Activated CD4-positive, alpha-beta T cell treated with anti-CD3 and anti-CD28 coated beads for 36 hours (primary cell): ENCODE measurements at places on chromosomes 3 and 15. TPM values are rescaled to one million over a fixed set of nuclear protein-coding genes. Genes with fewer than 3 reads are reported as not detected.

- DNase-seq, result peak; percentile 17
Observed at GRCh38 chr3:10835406-10835805, 19.4 kb downstream of the SLC6A11 start.

GRCh38 chr3:195802795-195803194 lies 8.9 kb downstream of the MUC4 start:
- DNase-seq, result no peak

GRCh38 chr3:128271536-128272332 lies 118.5 kb downstream of the EEFSEC start:
- DNase-seq, result no peak

DNA sequence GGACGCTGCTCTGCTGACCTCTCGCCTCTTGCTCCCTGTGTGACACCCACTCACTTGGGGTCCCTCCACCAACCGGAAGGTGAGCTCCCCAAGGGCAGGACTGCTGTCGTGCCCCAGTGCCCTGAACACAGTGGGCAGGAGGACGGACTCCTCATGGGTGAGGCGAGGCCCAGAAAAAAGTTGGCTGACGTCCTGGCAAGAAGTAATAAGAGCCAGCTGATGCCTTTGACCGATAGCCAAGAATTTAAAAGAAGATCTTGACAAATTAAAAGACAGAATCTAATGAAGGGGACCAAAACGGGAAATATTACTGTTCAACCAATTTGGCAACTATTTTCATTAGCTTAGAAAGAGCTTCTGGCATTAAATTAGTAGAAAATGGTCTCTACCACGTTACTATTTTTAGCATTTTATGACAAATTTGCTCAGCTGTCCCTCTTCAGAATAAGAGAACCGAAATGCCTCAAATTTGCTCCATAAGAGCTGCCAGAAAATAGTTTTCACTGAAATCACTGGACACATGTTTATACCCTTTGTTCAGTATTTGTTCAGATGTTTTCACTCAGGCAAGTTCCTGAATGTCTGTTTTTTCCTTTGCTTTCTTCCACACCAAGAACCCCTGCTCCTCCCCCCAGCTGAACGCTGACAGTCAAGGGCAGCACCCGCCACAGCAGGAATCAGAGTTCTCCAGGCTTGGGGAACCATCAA lies 60.5 kb downstream of the XXYLT1 start:
- DNase-seq, result no peak

DNA sequence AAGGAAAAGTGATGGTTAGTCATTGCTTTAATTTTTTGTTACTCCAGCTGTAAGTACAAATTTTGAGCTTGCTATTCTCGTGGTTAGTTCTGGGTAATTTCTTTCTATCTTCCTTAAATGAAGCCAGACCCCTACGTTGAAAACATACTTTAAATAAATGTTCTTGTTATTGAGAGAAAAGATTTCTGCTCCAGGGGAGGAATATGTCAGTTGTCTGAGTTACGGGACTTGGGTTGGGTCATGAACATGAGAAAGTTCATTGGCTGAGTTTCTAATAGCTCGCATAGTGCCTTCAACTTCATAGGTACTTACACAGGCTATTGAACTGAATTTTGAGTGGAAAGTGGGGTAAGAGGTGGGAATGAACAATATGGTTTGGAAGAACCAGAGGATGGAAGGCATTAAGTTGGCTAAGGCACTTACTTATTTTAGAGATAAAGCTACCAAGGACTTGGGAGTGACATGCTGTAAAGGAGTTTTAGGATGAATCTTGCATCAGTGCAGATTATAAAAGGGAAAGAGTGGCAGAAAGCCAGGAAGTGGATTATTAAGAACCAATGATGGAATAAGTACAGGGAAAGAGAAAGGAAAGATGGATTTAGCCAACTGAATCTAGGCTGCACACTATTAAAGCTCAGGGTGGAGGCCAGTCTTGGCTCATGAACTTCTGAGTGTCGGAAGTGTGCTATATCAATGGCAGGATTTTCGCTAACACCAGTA lies 1.4 kb downstream of the RPSA start:
- no peak for DNase-seq

GRCh38 chr3:52210550-52211046 lies 12.6 kb downstream of the ALAS1 start:
- no peak for DNase-seq

DNA sequence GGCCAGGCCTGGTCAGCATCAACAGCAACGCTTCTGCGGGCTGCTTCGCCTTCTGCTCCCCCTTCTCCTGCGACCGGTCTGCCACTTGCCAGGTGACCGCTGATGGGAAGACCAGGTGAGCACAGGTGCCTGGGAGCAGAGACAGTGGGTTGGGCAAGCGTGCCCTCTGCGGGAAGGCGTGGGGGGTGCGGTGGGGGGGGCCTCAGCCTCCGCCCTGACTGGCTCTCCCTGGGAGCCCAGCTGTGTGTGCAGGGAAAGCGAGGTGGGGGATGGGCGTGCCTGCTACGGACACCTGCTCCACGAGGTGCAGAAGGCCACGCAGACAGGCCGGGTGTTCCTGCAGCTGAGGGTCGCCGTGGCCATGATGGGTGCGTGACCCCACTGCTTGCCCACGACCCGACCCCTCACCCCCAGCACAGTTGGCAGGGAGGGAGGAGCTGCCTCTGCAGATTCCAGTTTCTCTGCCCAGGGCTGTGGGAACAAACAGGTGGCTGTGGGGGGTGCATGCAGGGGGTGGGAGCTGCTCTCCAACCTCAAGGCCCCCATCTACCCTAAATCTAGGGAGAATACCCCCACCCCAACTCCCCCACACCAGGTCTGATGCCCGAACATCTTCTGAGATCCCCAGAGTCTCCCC lies 8.8 kb downstream of the STAB1 start:
- no peak for DNase-seq

- no peak for DNase-seq
Observed at GRCh38 chr3:100107221-100107814, 7.0 kb downstream of the FILIP1L start.

DNA sequence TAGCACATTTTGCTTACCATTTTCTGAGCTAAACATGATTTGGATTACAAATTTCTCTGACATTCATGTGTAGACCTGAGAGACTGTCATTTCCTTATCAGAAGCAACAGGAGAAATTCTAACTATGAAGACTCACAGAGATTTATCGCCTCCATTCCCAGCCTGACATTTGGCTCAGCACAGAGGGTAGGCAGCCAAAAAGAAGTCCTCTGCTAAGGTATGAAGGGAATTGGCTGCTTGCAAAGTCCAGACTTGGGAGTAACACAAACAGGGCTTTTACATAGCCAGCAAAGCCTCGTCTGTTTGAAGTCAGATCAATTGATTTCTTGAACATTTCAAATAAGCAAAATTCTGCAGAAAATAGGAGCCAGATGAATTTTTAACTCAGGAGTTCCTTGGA lies 57.0 kb upstream of the CMSS1 start:
- no peak for DNase-seq

DNA sequence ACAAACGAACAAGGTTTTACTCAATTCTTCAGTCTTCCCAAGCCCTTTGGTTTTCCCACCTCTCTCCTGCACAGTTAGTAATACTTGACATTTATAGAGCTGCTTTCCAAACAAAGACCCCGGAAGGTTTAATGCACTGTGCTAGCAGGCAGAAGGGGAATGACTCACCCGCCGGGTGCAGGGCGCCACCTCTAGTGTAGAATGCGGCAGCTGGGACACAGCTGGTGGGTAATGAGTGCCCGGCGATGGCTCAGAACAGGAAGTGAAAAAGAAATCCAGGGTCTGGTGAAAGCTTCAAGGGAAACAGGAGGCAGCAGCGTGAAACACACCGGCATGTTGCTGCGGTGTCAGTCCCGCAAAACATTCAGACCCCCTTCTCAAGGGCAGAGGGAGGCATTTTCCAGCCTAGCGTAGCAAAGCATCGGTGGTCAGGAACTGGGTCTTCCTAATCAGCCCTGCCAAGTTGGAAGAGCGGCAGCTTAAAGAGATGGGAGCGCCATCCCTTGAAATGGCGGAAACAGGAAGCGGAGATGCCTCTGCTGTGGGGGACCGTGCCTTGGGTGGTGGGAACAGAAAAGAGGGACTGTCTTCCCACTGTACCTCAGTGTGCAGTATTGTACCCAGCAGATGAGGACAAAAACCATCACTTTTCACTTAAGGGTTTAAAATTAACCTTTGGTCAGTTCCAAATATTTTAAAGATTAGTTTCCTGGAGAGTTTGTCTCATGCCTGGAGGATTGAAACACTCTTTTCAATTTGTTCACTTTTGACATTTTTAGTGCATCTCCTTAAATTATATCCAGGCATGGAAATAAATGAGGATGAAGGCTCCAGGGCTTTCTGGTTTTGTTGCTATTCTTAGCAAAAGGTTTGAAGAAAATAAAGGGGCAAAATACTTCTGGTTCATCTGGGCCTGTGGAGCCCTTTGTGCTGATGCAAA lies 160.7 kb upstream of the MCTP2 start:
- no peak for DNase-seq

DNA sequence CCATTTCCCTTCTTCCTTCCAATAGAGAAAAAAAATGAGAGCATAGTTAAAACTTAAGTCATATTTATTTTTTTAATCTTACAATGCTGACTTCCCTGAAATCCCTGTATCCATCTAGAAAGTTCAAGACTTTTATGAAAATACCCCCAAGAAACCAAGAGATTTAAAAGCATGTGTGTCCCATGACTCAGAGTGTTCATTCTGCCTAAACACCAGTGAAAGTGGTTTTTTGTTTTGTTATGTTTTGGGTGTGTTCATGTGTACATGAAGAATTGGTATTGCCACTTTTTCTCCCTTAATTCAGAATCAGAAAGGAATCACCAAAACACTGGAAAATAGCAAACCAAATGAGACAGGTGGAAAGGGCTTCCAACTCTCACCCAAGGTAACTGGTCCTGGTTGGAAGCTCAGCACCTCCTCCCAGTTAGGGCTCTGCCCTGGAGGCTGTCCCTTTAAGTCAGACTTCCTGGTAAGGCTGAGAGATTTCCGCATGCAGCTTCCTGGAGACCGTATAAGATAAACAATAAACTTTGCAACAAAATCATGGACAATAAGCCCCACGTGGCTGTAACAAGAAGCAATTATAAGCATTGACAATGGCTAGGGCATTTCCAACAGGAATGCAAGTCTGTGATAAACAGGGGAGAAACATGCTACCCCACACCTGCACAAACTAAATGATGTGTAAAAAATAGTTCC lies 121.9 kb upstream of the ARHGEF3 start:
- peak; percentile 39 for DNase-seq

DNA sequence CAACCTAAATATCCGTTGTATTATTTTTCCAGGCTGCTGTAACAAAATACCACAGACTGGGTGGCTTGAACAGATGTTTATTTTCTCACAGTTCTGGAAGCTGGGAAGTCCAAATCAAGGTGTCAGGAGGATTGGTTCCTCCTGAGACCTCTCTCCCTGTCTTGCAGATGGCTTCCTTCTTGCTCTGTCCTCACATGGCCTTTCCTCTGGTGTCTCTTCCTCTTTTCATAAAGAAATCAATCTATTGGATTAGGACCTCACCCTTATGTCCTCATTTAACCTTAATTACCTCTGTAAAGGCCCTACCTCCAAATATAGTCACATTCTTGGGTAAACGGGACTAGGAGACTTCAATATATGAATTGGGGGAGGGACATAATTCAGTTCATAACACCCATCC lies 89.2 kb upstream of the PLCL2 start:
- no peak for DNase-seq

- no peak for DNase-seq
Observed at GRCh38 chr3:11661827-11662226, 18.1 kb upstream of the VGLL4 start.

GRCh38 chr15:89494941-89495637 lies 1.3 kb downstream of the RHCG start:
- peak; percentile 69 for DNase-seq

GRCh38 chr15:30923429-30923828 lies 19.7 kb downstream of the FAN1 start:
- DNase-seq, result no peak

DNA sequence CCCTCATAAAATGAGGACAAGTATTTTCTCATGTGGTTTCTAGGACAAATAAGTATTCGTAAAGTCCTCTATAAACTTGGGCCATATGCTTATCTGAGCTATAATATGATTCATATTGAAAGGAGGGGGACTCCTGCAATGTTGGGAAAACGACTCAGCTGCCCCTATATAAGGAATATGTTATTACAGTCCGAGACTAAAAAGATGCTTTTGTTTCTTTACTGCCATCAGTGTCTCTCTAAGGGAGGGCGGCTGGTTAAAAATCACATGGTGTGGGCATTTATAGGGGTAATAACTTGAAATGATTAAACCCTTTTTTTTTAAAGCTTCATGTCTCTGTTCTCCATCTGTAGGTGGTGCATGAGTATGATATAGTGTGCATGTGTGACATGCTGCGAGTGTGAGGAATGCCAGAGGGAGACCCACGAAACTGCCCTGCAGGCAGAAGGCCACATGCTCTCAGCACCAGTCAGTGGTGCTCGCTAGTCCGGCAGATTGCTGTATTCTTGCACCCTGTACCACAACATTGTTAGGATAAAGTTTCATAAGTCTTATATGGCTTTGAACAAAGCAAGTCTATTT lies 256.0 kb upstream of the CTDSPL start:
- DNase-seq, result no peak

DNA sequence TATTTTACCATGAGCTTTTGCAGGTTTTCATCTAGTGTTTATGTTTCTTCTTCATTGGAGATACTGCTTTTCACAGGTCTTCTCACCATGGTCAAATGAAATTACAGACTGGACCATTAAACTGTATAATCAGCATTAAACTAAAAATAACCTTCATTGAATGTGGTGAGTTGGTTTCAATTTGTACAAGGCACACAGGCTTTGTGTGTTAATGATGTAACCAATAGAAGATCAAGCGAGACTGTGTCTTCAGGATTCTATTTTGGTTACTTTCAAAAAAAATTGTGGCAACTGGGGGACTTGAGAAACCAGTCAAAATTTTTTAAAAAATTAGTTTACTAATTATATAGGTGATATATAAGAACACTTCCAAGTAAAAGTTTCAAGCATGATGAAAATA lies 54.3 kb upstream of the GCSAM start:
- no peak for DNase-seq

GRCh38 chr15:69328739-69329138 lies 30.0 kb downstream of the PAQR5 start:
- no peak for DNase-seq

DNA sequence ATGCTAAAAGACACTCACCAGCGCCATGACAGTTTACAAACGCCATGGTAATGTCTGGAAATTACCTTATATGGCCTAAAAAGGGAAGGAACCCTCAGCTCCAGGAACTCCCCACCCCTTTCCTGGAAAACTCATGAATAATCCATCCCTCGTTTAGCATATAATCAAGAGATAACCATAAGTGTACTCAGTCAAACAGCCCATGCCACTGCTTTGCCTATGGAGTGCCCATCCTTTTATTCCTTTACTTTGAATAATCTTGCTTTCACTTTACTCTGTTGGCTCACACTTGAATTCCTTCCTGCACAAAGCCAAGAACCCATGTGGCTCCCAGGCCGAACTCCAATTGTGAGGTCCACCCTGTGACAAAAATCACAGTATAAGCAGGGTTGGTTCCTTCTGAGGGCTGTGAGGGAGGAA lies 19.1 kb upstream of the FSTL1 start:
- no peak for DNase-seq

Gene CADM2
- 0.14 TPM for total RNA-seq

Gene HESX1
- total RNA-seq, result 0.79 TPM

Gene WDR5B
- 2.6 TPM for total RNA-seq

Gene OPA1
- total RNA-seq, result 94.9 TPM

Gene WWTR1
- total RNA-seq, result 0.54 TPM

Gene DHFR2
- total RNA-seq, result 10.3 TPM

Gene PPIP5K1
- 42.6 TPM for total RNA-seq

Gene FRMD5
- 0.16 TPM for total RNA-seq

Gene ZBED2
- total RNA-seq, result 313 TPM

Gene ACKR4
- total RNA-seq, result 0.09 TPM

Gene C3orf49
- not detected for total RNA-seq

Gene OXNAD1
- 27.7 TPM for total RNA-seq

Gene DUOXA1
- total RNA-seq, result 0.19 TPM

Gene CORO2B
- total RNA-seq, result 0.09 TPM

Gene RHCG
- not detected for total RNA-seq
